Stimulated activated CD4-positive, alpha-beta T cell treated with anti-CD3 and anti-CD28 coated beads, Interleukin-1b, Interleukin-23, amount 100 ng/mL, for 4 hours (primary cell): ENCODE measurements at places on chromosomes 11 and 22.

- no peak for DNase-seq
Measured at GRCh38 chr22:17149076-17149815, 9.8 kb downstream of the HDHD5 start.

DNA sequence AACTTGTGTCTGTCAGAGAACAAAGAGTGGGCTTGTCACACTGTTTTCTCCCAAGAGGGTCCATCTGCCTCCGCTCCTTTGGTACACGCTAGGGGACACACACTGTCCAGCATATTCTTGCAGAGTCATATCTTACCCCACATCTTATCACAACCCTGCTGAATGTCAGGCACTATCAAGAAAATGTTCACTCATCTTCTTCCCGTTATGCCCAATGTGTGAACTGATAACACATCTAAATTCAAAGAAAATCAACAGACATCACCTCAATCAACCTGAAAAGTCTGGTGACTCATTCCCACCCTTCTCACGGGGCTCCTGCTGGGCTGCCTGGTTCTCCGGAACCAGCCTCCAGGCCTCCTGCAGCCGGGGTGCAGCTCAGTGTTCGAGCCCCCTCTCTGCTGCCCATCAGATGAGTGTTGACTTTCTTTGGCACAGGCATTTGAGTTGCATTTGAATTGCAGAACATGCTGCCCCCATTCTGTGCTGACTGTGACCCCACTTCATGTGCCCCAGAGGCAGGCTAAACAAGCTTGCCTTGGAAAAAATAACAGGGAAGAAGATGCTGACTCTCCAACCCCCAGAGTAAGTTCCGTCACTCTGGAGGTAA is 19.4 kb downstream of the GRAP2 start:
- peak; percentile 48 for DNase-seq

- no peak for DNase-seq
Measured at GRCh38 chr22:47063606-47064005, 301.2 kb downstream of the TBC1D22A start.

DNA sequence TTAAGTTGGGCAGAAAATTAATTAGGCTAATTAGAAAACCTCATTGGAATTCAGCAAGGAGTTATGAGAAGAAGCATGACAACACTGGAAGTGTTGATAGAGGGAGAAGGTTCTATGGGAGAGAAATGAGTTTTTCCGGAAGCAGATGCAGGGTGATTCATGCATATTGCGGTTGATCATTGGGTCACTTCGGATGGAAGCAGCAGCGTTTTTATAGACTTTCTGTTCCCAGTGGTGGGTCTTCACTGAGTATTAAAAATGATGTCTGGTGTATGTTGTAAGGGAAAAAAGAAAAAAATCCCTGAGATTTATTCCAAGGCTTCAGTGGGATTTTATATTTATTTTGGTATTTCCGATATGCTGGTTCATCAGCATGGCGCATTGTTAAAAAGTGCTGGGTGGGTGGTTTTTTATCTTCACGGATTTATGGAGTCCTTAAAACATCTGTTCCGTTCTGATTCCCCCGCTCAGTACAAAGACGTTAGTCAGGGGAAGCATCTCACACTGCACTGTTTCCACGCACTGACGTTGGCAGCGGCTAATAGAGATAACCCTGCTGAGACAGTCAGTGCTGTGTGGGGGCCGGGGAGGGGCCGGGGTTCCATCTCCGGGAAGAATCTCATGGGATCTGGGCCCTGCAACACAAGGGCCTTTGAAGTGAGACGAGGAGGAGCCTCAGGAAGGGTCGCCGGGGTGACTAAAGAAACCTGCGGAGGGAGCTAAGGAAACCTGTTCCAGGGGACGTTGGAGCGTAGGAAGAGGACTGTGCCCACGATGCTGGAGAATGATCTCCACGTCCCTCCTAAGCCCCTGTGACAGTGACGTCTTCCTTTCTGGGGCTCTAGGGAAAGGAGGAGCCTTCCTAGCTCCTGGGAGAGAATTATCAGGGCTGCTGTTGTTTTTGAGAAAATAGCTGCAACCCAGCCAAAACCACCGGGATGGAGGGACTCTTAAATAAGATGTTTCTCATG is 390.0 kb downstream of the NTM start:
- no peak for DNase-seq

- no peak for DNase-seq
Measured at GRCh38 chr22:25626624-25626990, 62.1 kb downstream of the GRK3 start.

DNA sequence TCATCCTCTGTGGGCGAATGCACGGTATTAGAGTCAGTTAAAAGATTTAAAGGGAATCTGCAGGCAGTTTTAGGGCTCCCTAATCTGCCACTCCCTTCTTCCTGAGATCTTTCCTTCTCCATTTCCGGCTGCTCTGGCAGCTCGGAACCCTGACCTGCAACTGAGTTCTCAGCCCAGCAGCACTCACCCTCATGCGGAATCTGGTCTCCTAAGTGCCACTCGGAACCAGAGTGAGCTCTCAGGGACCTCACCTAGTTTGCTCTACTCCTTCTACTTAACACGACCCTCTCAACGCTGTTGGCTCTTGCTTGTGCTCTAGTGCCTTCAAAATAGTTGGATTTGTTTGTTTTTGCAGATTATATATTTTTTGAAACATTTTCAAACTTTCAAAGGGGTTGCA is 19.3 kb upstream of the IL10RA start:
- DNase-seq: no peak

GRCh38 chr22:46491946-46492345 is 45.5 kb downstream of the CELSR1 start:
- DNase-seq: no peak

DNA sequence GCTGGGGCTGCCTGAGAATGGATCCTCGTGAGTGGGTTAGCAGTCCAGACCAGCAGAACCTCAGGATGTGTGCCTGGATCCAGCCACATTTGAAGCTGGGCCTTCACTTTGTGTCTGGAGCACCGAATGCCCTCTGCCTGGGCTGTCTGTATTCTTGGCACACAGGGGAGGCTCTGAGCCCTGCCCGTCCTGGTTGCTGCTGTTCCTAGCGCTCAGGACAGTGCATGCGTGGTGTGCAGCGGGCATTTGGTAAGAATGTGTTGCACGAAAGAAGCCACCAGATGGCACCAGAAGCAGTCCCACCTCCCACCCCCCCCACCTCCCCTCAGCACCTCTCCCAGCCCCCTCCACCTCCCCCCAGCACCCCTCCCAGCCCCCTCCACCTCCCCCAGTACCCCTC is 4.1 kb upstream of the MAPK11 start:
- DNase-seq: no peak

DNA sequence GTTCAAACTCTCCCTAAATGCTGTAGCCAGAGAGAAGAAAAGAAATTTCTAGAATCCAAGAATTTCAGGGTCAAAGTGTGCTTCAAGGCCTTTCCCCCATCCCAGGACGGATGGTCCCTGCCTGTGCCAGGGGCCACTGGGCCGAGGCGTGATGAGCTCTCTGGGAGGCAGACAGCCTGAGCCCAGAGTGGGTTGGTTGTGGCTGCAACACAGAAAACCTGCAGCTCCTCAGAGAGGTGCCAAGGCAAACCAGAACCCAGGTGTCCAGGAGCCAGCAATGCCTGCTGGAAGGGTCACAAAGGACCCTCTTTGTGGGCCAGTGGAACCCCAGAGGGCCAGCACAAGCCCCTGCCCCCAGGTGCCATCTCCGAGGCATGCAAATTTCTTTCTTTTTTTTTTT is 2.6 kb upstream of the APOL6 start:
- no peak for DNase-seq

DNA sequence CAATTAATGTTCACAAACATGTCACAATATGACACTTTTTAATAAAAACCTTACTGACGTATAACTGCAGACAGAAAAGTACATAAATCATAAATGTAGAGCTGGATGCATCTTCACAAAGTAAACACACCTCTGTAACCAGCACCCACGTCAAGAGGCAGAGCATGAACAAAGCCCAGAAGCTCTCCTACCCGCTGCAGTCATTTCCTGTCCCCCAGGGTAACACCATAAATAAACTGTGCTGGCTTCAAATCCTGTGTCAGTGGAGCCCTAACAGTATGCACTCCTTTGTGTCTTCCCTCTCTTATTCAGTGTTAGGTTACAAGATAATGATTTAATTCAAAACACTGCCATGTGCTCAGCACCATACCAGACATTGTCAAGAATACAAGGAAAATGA is 5.7 kb downstream of the SYT13 start:
- DNase-seq: no peak

DNA sequence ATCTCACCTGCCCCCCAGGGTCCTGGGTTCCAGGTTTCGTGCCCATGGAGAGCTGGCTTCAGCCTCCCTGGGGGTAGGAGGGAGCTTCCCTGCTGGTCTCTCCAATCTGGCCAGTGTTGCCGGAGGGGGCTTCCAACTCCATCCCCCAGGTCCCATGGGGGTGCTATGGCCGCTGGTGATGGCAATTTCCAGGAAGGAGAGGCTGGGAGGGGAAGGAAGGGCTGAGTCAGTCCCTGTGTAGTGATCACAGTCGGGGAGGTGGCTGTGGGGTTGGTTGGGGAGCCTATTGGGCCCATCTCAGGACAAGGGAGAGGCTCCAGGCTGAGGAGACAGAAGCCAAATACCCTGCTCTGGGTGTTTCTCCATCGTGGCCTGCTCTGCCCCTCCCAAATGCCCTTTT is 5.7 kb upstream of the CDC42EP2 start:
- DNase-seq: no peak

DNA sequence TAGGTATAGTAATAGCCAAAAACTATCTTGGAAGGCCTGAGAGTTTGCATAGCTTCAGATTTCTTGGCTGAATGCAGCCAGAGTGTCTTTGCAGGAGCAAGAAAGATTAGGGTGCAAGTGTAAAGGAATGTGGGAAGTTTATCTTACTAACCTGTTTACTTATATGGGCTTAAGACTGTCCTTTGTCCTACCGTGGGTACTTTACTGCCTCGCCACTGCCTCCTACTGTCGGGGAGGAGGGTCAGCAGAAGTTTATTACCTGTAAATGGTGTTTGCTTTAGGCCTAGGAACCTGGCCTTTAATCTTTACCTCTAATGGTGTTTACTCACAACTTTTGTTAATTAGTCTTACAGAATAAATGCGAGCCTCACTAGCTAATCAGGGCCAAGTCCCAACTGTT is 633.8 kb downstream of the DLG2 start:
- DNase-seq: no peak

DNA sequence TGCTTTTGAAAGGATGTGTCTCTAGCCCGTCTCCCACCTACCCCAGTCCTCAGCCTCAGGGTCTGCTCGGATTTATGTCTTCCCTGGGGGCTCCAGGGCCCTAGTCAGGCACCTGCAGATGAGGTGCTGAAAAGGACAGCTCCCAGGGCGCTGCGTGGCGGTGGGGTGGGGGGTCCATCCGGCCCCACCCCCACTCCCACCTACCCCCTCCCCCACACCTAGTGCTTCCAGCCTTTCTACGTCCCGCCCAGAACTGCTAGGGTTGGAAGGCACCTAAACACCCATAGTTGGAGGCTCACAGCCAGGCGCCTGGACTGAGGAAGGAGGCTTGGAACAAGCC is 1.4 kb upstream of the ROBO3 start:
- no peak for DNase-seq

- DNase-seq: no peak
Measured at GRCh38 chr11:87120937-87121336, 83.2 kb downstream of the TMEM135 start.

DNA sequence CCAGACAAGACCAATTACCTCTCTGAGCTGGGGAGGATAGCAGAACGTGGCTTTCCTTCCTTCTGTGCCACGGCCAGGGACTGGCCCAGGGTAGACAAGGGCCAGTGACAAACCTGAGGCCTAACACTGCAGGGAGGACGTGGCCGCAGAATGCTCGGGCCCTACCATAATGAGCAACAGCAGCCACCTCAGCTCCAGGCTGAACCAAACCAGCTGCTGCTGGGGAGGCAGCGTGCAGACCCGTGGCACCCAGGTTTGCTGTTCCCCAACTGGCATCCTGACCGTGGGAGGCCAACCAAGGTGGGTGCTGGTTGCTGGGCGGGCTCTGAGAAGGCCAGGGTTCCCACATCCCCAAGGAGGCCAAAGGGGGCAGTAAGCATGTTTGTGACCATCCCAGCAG is 83.0 kb downstream of the MORC2 start:
- DNase-seq: no peak

DNA sequence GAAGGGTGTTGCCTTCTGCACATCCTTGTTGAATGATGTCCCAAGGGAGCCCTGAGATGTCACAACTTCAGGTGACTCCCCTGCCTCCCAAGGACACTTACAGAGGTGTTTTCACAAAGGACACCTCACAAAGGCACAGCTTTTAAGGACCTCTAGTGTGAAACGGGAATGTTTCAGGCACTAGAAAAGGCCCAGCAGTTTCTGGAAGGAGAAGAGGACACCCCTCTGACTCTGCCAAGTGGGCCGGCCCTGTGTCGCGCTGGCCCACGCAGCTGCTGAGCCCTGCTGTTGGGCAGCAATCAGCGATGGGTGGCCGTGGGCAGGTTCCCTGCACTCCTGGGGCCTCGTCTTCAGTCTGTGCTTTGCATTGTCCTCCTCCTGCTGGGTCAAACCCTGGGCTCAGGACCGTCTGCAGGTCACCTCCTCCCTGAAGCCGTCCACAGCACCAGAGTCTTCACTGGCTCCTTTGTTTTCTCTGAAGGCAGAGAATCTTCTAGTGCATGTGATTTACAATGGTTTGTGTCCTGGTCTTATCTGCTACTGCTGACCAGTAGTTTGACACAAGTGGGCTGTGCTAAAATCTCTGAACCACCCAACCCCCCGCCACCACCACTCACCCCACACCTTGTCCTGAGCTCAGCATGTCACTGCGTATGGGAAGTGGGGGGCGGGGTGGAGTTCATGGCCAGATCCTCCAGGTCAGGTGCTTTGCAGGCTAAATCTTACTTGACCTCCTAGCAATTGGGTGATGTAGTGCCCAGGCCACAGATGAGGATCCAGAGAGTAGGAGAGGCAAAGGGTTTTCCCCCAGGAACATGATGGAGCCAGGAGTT is 3.2 kb downstream of the LINC01488 start:
- no peak for DNase-seq

DNA sequence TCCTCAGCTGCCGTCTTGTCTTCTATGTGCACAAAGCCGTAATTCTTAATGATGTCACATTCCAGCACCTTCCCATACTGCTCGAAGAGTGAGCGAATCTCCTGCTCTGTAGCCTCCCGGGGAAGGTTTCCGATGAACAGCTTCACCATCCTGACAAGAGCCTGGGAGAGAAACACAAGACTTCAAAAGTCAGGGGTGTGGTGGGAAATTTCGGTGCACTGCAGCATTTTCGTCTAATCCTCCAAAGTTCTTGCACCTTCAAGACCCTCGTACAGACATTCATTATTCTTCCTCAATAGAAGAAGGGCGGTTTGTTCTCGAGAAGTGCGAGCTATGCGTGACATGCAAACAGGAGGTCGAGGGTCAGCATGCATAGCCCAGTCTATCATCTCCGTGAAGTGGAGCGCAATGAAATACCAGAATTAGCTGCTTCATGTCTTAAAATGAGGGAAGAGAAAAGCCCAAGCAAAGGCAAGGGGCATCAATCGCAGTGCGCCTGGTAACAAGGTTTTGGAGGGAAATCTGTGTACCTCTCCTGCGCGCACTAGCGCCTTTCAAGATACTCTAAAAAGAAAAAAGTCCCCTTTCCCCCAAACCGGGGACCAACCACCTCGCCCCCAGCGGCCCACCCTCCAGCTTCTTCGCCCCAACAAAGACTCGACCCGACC is 622 bp downstream of the RBM4B start:
- DNase-seq: no peak

GRCh38 chr11:68337399-68337835 is 25.0 kb downstream of the LRP5 start:
- DNase-seq: no peak
